ENCODE measurements at places on chromosomes 7 and 10.
A peak's percentile ranks its signal among the peaks of the same experiment; 100 is the strongest.

- no peak for DNase-seq
Measured at GRCh38 chr7:80619741-80620140, 18.7 kb upstream of the CD36 start.

DNA sequence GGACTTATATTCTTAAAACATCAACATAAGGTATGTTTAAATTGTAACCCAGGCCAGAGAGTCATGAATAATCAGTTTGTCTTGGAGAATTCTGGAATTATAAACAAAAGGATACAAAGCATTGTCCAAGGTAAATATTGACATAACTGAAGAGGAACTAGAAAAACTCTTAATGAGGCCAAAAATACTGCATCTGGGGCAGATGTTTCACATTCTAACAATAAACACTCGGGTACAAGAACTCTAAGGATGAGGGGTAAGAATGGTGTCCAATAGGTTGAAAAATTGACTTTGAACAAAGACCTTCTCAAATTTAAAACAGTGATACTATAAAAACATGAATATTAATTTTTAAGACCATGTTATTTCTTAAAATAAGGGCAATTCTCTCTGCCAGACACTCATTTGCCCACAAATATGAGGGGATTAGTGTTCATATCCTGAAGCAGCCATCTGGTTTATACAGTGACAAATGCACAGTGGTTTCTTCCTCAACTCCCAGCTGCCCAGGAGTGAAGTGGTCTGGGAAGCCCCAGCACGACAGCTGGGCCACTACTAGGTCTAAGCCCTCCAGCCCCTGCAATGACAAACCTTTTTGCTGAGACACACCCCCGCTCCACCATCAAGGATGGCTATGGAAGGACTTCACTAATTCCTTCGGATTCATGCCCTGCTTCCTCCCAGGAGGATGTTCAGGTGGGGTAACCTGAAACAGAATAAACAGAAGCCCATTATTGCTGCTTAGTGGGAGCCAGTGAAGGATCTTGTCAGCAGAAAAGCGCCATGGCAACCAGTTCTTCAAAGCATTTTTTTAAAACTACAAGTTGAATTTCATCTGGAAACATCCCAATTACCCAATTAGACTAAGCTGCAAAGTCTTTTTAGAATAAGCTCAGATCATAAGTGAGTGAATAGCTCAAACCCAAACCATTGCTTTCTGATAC, 107.5 kb upstream of the ARID5B start:
- no peak for DNase-seq

- no peak for DNase-seq
Measured at GRCh38 chr7:16652888-16653287, 6.9 kb downstream of the BZW2 start.

DNA sequence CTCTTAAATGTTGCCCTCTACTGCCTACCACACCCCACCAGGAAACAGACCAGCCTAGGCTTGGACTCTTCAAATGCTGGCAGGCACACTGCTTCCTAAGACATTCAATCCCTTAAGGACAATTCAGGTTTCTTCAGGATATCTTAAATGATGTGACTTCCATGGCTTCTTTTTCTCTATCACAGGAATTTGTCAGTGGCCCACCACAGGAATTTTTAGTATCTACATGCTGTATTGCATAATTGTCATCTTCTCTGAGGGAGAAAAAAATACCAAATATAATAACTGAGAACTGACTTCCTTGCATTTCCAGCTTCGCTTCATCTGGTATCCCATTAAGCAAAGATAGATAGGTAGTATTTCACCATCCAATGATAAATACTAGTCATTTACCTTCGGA, 129.3 kb downstream of the WNT2 start:
- DNase-seq, result no peak

DNA sequence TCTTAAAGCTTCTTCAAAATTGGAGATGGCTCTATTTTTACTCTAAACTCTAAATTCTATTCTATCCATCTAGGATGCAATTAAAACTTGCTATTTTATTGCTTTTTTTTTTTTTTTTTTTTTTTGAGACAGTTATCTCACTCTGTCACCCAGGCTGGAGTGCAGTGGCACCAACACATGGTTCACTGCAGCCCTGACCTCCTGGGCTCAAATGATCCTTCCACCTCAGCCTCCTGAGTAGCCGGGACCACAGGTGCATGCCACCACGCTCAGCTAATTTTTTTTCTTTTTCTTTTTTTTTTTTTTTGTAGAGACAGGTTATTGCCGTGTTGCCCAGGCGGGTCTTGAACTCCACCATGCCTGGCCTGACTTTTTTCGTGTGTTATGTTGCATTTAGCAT, 41.2 kb downstream of the DNAJC1 start:
- DNase-seq, result no peak

DNA sequence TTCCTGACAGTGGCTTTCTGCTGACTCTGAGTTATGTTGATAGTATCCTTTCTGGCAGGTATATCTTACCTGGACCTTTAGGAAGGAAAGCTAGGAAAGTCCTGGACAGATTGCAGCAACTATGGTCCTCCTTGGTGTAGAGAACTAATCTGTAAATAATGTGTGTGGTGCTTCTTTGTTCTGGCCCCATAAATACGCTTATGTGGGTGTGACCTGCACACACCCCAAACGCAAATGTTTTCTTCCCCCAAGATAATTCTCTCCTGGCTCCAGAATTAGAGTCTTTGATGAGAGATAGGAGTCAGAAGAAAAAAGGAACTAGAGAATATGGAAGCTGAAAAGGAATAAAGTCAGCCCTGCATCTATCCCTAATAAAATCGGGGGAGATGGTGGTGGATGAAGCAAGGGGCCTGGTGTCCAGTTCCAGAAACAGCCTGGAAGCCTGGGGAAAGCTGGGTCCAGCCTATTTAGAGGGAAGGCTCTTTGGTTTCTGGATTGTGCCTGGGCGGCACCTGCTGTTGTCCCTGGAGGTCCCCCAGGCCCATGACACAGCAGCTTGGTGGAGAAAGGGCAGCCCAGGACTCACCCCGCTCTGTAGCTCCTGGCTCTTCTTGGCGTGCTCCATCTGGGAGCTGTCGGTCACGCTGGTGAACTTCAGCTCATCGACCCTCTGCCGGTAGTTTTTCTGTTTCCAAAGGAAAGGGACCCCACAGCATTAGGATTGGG, 38.2 kb downstream of the NRAP start:
- DNase-seq, result no peak

DNA sequence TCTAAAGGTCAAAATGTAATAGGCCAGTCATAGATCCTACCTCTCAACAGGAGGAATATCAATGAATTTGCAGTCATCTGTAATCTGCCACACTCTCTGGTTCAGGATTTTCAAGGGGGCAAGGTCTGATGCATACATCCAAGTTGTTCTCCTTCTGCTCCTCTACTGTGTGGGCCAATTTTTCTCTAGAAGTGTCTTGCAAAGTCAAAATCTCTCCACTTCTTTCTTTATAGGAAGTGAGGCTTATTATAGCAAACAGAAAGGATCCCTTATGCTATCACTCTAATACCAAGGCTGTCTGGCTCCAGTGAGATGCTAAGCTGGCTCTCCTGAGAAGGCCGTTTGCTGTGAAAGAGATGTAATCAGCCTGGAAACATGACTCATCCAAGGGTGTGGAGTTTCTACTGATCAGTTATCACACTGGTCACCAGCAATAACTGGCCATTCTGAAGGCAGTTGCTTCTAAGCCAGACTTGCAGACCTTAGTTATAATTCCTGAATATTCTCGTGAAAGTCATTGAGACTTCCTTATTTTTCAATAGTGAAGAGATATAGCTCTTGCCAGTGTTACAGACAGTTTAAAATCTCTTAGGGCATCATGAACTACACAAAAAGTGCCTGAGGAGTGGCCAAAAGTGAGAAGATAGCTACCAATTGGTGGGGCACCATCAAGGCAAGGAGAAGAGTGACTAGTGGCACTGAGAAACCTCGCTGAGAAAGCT, 43.2 kb upstream of the LRGUK start:
- DNase-seq, result no peak

- DNase-seq, result no peak
Measured at GRCh38 chr7:73906874-73907273, 45.9 kb downstream of the TMEM270 start.

DNA sequence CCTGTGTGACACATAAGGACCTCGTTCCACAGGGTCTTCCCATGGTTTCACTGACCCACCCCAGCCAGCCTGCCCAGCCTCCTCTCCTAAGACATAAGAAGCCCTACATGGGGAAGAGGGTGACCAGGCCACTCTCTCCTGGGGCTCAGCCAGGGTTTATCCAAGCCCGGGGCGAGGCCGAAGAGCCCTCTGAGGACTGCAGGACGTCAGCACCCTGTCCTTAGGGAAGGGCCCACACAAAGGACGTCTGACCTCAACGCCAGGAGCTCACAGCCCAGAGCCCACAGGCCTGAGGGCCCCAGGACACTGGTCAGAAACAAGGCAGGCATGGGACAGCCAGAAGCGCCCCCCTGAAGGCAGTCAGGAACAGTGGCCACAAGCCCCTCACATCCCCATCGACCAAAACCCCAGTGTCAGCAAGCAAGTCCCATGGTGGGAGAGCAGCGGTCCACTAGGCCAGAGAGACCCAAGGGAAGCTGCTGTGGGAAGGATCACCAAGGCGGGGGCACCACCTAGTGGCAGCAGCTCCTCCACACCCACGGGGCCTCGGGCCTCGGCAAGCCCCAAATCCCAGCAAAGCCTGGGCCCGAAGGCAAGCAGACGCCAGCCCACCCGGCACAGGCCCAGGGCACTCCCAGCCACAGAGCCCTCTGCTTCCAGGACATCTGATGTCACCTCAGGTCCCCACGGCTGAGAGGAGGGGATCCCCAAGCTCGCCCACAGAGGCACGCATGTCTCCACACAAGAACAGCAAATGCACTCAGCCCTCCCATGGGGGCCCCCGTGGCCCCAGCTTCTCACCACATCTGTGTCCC, 23.4 kb downstream of the MAD1L1 start:
- DNase-seq, result peak; percentile 39

DNA sequence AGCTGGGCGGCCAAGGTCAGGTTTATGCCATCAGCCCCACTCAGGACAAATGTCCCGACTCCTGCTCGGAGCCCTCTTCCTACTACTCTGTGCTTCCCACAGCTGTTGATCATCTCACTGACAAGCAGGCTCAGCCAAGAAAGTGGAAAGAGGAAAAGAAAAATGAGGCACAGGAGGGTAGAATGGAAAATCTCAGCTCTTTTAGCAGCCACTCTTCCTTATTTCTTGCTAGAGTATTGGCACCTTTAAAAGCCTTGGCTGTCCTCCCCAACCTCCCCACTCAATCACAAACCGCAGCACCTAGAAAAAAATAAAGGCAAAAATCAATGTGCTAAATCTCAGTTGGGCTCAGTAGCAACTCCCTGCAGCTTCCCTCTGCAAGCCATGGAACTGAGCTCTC, 35.3 kb upstream of the AGK start:
- no peak for DNase-seq

GRCh38 chr7:135335628-135336139, 102.0 kb downstream of the STRA8 start:
- DNase-seq, result peak; percentile 22

GRCh38 chr10:88783724-88784123, 18.8 kb upstream of the LIPM start:
- DNase-seq, result no peak

- DNase-seq, result no peak
Measured at GRCh38 chr7:108310351-108310750, 145.9 kb downstream of the NRCAM start.

DNA sequence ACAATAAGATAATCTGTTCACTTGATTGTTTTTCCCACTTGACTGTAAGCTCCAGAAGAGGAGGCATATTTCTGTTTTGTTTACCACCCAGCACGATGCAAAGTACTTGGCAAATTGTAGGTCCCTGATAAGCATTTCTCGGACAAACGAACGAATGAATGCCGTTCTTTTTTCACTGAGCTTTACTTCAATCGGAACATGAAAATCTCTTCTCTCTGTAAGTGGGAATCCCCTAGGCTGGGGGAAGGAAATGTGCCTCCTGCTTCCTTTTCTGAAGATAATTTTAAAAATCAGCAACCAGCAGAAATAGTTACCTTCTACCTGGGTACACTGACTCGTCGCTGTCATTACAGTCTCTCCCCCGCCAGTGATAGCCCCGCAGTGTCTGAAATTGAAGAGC, 102.9 kb downstream of the AOAH start:
- no peak for DNase-seq

GRCh38 chr10:99013885-99014284, 221.8 kb downstream of the HPSE2 start:
- DNase-seq, result no peak

- DNase-seq, result no peak
Measured at GRCh38 chr10:110852947-110853346, 18.8 kb upstream of the PDCD4 start.

GRCh38 chr10:30725661-30726060, 96.1 kb upstream of the LYZL2 start:
- no peak for DNase-seq

- no peak for DNase-seq
Measured at GRCh38 chr10:6114805-6115341, 26.0 kb downstream of the RBM17 start.

DNA sequence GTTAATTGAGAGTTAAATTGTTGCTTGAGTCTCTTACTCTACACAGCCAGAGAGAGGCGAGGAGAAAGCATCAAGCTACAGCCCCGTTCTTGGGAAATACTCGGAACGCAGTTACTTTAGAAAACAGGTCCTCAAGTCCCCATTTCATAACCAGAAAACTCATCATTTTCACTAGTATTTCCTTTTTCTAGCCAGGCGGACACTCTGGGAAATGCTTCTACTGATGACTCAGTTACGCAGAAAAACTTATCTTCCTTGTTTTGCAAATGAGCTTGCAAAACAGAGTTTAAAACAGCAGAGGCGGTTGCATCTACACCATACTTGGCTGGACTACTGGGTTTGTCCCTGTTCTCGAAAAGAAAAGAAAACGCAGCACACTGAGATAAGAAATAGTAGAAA, 111.4 kb upstream of the FGFR2 start:
- DNase-seq, result no peak

GRCh38 chr10:76401006-76401405, 969.6 kb downstream of the LRMDA start:
- no peak for DNase-seq

DNA sequence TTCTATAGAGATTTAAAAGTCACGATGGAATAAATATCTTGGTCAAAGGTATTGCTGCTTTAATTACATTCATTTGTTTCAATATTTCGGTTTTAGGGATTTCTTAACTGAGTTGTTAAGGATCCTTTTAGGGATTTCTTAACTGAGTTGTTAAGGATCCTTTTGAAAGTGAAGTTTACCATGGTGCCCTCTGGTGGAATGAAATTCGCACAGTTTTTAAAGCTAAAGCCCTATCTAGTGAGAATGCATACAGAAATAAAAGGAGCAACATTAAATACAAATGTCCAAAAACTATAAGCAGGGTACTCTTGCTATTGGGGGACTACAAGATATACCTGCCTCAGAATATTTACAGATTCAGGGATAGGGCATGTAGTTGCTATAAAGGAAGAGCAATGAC, 193.7 kb downstream of the RNLS start:
- DNase-seq, result peak; percentile 65

- no peak for DNase-seq
Measured at GRCh38 chr7:110544194-110544593, 546.7 kb upstream of the LRRN3 start.

DNA sequence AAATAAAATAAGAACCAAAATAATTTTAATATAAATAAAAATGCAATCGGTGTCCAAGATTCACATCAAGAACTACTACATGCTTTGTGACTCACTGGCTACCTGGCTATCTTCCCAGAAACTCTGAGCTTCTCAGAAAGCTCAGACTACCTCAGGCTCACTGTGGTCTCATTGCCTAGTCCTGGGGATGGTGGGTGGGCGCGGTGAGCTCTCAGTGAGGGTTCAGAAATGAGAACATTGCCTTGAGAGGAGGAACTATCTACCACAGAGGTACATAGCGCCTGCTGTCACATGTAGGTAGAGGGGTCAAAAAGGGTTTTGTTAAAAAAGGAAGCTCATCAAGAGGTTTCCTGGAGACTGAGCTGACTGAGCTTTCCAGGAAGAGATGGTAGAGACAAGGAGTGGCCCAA, 108.0 kb downstream of the WDFY4 start:
- no peak for DNase-seq

All from CD4-positive, alpha-beta T cell treated with Interleukin-21 for 1 hour (primary cell).